ENCODE measurements at places on chromosomes 6 and 20. TPM values are rescaled to one million over a fixed set of nuclear protein-coding genes. Genes with fewer than 3 reads are reported as not detected.

MTFR2 gene
- total RNA-seq = 0.85 TPM

COL21A1 gene
- 0.38 TPM for total RNA-seq

BEND3 gene
- 2.5 TPM for total RNA-seq

PRL gene
- not detected for total RNA-seq

PCNA gene
- total RNA-seq = 86.3 TPM

CLVS2 gene
- total RNA-seq = not detected

Data from regular cardiac myocyte (primary cell).